ENCODE measurements at places on chromosomes 11 and 22.

GRCh38 chr22:33597274-33597985, 322.8 kb downstream of the LARGE1 start:
- DNase-seq, result no peak

GRCh38 chr11:123040111-123040432, 21.9 kb downstream of the HSPA8 start:
- DNase-seq, result no peak

- DNase-seq, result no peak
Observed at GRCh38 chr22:49582181-49582580, 245.5 kb downstream of the BRD1 start.

DNA sequence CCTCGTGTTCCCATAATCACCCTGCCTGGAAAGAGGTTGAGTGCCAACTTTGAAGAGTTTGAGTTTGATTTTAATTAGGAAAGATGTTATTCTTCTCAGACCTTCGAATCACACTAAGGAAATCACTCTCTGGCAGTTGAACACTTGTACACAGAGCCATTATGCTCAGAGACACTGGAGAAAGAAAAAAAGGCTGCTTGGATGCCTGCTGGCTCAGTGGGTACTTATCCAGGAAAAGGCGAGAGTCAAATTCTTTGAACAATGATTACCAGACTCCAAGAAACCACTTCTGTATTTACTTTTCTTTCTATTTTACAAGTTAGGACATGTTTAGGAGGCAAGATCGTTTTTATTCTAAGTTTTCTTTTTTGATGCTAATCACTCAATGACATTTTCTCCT, 438.5 kb upstream of the FAT3 start:
- no peak for DNase-seq

DNA sequence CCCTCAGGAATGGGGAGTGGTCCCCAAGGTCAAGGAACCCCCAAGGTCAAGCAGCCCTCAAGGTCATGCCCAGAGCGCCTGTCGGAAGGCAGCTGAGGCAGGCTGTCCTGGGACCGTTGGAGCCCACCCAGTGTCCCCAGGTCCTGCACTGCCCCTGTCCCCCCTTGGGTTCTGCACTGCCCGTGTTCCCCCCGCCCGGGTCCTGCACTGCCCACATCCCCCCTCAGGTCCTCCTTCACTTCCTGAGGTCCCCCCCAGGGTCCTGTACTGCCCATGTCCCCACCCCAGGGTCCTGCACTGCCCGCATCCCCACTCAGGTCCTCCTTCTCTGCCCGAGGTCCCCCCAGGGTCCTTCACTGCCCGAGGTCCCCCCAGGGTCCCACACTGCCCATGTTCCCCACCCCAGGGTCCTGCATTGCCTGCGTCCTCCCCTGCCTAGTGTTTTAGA, 1073.0 kb downstream of the BRD1 start:
- no peak for DNase-seq

- no peak for DNase-seq
Observed at GRCh38 chr22:43819421-43819921, 7.4 kb upstream of the EFCAB6 start.

DNA sequence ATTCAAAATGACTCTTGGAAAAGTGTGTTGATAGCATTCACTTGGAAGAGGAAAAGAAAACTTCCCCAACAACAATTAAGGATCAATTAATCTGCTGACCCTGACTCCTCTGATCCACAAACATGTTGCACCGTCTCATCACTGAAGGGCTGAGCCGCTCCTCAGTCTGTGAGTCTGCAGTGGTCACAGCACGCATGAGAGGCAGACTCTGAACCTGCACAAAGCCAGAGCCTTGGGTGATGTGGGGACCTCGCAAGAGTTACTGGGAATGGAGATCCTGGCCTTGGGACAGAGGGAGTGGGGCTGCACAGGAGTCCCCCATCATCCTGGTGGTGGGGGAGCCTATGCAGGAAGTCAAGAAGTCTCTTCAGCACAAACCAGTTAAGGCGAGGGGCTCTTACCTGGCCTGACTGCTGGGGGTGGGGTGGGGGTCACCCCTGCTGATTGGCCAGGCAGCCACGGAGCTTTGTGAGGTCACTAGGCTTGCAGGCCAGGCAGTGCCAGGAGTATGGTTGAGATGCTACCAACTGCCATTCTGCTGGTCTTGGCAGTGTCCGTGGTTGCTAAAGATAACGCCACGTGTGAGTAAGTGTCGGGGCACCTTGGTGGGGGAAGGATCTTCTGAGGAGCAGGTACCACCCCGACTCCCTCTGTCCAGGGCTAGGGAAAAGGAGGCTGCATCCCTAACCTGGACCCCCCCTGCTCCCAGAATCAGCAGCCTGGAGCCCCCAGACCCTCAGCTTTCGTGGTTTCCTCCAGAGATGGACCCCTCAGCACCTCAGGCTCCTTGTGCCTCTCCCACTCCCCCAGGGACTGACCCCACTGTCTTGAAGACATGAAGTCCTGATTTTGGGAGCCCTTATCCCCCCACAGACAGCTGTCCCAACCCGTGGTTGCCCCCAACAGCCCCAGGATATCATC, at the start of gene ACR:
ACR (plus strand) TSS at position 477 of the 921 bp plus-strand sequence; CDS start at position 509, 32 bp downstream.
- no peak for DNase-seq

DNA sequence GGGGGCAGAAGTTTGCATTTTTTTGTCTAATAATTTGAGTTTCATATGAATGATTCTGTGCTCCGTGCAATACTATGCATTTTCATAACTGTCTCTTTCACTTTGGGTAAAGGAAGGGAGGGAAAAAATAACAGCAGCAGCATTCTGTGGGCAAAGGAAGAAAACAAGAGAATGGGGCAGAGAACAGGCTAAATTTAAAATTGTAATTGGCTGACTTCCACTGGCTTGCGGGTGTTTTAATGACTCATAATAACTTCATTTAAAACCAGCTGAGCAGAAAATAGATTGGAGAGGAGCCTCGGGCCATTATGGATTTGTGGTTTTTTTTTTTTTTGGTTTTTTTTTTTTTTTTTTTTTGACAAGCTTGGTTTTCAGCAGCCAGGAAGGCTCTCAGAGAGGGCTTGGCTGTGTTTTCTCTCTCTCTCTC, 107.4 kb downstream of the ZBTB16 start:
- DNase-seq, result peak; percentile 69

GRCh38 chr11:63889344-63889743, 27.6 kb downstream of the RCOR2 start:
- no peak for DNase-seq

GRCh38 chr22:49737101-49737551, 90.5 kb downstream of the BRD1 start:
- no peak for DNase-seq

DNA sequence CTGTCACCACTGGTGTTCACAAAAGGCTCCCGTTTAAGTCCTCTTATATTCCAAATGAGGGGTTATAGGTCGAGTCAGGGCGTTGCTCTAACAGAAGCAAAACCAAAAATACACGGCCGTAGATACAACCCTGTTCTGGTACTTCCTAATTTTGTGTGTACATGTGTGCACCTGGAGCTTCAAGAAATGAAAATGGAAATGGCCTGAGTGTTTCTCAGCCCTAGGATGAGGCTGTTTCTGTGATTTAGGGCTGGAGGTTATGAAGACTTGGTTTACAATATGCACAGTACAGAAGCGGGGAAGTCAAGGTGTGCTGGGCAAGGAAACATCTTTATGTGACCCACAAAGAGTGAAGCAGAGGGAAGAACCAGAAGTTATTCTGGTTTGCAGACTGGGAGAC, 110.4 kb upstream of the OR4B1 start:
- DNase-seq, result no peak

DNA sequence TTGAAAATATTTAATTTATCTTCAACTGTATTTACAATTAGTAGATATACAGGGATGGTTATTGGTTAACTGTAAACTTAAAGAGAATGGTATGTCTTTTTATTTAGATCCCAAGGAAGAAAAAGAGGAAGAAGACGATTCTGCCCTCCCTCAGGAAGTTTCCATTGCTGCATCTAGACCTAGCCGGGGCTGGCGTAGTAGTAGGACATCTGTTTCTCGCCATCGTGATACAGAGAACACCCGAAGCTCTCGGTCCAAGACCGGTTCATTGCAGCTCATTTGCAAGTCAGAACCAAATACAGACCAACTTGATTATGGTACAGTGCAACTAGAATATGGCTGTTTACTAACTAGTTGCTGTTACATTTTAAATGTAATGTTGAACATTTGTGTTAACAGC, 12.7 kb upstream of the CNTF start:
- DNase-seq, result no peak

DNA sequence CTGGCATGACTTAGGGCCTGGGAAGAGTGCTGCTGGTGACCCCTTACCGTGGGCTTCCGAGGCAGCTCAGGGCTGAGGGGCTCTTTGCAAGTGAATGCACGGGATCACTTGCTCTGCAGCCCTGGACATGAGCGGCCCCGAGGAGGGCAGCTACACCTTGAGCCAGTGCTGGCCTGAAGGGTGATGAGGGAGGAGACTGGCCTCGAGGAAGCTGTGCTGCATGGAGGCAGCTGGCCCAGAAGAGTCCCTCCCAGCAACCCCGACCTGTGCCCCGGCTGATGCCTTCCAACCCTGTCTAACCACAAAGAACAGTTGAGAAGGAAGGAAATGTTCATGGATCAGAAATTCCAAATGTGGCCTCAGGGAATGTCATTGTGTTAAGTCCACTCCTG, 45.2 kb downstream of the TBX1 start:
- DNase-seq, result peak; percentile 46

- DNase-seq, result no peak
Observed at GRCh38 chr11:130790689-130791088, 125.6 kb downstream of the SNX19 start.

- DNase-seq, result no peak
Observed at GRCh38 chr11:120863359-120863758, 160.5 kb upstream of the TBCEL start.

DNA sequence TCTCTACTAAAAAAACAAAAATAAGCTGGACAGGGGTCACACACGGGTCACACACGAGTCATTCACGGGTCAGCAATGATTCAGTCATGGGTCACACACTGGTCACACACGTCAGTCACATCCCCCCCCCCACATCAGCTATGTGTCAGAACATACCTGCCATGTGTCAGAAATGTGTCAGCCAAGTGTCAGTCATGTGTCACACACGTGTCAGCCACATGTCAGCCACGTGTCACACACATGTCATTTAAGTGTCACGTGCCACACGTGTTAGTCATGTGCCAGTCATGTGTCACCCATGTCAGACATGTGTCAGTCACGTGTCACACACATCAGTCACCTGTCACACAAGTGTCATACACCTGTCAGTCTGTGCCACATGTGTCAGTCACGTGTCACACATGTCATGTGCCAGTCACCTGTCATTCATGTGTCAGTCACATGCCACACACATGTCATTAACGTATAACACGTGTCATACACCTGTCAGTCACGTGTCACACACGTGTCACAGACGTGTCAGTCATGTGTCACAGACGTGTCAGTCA, 28.7 kb upstream of the MMP20 start:
- DNase-seq, result no peak

GRCh38 chr11:127052404-127052803, 51.8 kb upstream of the KIRREL3 start:
- no peak for DNase-seq

DNA sequence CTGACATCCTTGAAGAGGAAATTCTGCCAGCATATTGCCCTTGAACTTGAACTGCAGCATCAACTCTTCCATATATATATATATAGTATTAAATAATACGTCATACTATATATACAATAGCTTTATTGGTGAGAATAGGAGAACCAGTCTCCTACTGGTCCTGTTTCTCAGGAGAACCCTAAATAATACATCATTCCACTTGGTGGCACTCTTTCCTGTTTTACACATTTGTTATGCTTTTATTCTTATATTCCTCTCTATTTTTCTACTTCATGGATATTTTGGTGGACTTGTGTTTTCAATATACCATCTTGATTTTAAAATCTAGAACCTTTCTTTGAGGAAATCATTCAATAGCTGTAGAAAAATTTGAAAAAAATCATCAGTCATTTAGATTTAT, 193.3 kb downstream of the TRPC6 start:
- no peak for DNase-seq

GRCh38 chr11:72209101-72209500, 7.5 kb upstream of the FOLR2 start:
- no peak for DNase-seq

- no peak for DNase-seq
Observed at GRCh38 chr22:20019661-20020532, 1.0 kb upstream of the TANGO2 start.

DNA sequence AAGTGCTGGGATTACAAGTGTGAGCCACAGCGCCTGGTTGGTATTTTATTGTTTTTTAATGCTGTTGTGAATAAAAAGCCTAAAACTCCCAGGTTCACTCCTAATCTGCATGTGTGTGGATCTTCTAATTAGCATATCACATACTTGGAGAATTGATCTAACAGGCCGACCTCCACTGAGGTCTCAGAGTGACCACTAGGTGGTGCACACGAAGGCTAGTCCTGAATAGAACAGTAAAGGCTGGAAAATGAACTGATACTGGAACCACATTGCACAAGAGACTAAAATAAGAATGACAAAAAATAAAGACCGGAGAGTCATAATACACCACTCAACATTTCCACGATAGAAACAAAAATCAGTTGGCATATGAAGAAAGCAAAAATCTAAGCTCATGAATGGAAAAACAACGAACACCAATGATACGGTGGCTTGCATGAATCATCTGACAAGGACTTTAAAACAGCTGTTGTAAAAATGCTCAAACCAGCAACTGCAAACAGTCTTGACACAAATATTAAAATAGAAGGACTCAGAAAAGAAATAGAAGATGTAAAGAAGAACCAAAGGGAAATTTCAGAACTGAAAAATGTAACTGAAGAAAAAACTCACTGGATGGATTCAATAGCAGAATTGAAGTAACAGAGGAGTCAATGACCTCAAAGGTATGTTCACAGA, 19.2 kb downstream of the PIM3 start:
- no peak for DNase-seq

Data from urothelium cell line (cell line).